SW 1271 (cell line): ENCODE measurements at places on chromosomes 12 and 14.

DNA sequence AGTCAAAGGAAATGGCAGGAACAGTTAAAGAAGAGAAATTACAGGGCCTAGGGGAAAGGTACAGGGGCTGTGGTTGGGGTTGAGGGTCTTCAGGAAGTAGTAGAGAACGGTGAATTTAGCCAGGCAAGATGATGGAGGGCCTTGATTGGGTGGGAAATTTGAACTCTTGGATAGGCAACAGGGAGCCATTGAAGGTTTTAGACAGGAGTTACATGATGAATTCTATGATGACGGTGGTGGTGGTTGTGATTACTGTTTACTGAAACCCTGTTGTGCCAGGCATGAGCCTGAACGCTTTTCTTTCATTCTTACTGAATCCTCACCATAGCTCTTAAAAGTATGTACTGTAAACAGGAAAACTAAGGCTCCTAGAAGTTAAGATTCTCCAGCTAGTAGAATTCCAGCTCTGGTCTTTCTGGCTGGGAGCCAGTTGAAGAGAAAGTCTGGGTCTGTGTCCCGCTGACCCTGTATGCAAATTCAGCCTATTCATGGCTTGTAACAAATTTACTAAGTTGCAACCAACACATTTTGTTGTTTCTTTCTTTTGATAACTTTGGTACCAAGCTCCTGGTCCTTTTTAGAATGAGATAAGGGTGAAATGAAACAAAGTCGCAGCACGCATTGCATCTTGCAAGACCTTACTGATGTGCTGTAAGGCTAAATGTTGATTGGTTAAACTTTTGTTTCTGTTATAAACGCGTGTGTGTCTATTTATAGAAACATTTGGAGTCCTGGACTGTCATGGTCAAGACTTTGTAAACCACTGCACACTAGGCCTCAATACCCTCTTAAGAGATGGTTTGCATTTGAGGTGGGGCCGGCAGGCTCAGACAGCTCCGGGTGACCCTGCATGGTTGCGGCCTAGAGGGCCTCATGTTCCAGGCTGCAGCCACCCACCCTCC, 6.0 kb downstream of the ORAI1 start:
- no peak for DNase-seq

DNA sequence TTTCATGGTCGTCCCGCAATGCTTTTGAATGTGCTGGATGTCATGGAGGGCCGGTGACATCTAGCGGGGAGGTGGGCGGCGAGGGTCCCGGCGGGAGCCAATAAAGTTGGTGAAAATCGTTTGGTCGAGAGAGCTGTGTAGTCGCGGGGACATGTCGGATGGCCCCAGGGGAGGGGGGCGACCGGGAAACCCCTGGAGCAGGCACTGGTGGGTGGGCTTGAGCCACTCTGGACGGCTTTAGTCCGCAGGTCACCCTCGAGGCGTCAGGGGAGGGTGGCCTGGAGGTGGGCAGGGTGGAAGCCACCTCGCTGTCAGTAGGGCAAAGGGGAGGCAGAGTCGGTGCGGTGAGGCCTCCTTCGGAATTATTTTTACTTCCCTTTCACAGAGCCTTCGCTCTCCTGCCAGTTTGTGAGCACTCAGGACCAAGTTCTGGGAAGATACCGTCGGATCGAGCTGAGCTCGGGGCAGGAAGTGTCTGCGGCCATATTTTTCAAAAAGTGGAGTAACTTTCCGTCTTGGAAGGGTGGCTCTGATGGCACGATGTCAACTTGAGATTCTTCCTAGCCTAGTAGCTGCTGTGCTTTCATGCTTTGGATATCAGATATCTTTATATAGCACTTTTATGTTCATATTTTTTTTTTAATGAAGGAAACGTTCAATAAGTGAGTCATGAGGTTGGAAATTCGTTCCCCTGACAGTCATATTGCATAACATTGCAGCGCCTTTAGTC, 28.2 kb downstream of the WBP11 start:
- peak; percentile 56 for DNase-seq

GRCh38 chr12:132597333-132598316, 12.8 kb downstream of the LRCOL1 start:
- DNase-seq: peak; percentile 52

DNA sequence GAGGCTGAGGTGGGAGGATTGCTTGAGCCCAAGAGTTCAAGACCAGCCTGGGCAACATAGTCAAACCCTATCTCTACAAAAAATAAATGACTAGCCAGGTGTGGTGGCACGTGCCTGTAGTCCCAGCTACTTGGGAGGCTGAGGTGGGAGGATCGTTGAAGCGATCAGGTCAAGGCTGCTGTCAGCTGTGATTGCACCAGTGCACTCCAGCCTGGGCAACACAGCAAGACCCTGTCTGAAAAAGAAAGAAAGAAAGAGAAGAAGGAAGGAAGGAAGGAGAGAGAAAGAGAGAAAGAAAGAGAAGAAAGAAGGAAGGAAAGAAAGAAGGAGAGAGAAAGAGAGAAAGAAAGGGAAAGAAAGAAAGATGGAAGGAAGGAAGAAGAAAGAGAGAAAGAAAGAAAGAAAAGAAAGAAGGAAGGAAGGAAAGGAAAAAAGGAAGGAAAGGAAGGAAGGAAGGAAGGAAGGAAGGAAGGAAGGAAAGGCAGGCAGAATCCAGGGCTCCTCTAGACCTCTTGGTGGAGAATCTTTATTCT, 71.5 kb upstream of the FBRSL1 start:
- DNase-seq: no peak

DNA sequence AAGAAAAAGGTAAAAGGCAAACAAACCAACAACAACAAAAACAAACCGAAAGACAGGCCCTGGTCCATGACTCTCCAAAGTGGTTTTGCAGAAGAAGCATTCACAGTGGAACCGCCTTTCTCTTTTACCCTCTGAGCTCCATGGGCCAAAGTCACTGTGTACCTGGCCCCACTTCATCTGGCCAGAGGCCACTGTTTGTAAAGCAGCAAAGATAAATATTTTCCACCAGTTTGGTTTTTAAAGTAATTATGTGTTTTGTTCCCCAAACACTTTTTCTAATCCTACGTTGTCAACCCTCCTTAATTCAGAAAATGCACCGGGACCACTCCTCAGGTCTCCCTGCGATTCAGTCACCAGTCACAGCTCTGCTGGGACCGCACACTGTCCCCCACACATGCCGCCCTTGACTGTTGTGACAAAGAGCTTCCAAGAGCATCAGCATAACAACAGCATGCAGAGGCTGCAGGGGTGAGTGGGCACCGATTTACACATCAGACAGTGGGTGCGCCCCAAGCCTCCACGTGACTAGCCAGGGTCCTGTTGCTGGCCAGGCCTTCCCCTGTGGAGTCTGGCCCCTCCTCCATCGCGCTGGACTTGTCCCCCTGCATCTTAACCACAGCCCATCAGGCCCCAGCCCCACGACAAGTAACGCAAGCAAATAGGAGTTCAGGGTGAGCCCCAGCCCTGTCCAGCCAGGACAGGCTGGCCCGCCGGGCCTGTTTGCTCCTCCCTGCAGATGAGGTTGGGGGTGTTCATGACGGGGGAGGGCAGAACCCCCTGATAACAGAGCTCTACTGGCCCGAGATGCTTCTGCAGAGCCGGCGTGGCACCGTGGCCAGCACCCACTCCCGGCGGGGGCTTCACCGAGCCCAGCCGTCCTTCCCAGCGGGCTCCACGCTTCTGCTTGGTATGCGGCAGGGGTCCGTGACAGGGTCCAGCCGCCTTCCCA, 65.2 kb upstream of the DIO3 start:
- no peak for DNase-seq

DNA sequence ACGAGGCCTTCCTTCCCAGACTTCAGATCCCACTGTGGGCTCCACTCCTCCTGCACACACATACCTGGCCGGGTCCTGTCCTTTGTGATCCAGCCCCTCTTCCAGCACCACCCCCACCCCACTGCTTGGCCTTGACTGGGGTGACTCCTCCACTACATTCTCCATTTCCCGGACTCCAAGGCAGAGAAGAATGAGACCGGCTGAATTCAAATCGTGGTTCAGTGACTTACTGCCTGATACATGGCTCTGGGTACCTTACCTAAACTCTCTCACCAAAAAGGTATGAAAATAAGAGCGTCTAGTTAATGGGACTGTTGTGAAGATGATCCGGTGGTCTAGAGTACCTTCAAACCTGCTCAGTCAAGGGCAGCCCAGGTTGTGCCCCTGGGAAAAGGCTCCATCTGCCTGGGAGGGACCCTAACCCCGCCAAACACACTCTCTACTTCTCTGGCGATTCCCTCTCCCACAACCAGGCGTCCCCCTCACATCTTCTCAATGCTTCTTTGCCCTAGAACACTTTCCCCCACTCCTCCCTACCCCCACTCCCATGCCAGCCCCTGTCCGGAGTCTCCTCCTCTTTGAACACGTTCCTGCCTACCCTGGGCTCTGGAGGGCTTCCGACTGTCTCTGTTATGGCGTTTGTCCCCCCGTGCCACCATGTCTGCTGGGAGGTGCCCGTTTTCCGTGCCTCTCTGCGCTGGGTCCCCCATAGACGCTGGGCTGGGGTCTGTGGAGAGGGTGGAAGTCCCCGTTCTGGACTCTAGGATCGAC, 1.5 kb upstream of the ZBTB42 start:
- DNase-seq: no peak

- DNase-seq: no peak
These were observed 237.0 kb downstream of the KIF21A start for GRCh38 chr12:39205969-39206368.

DNA sequence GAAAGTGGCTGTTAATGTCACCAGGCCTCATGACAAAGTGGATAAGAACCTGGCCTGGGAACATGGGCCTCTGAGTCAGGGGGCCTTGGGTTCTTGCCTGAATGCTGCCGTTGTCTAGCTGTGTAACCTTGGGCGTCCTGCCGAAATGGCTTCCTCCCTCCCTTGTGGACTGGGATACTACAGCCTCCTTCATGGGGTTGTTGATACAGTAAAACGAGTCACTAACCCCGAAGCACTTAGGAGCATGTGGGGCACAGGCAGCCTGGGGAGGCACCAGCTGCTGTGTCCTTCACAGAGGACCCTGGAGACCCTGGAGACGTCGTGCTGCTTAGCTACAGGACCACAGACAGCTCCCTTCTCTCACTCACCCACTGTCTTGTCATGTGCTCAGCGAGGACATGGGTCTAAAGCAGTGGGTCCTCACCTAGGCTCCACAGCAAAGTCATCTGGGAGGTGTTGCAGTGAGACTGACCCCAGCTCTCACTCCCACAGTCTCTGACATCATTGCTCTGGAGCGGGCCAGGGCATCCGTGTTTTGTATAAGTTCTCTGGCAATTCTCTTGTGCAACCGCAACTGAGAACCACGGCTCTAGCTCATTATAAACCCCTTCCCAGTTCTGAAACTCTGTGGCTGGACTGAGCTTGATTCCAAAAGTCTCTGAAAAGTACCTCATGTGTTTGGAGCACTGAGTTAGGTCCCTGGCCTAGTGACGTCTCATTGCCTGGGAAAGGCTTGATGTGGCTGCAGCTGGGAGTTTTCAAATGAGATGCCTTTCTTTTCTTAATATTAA, 42.1 kb downstream of the SERPINA3 start:
- no peak for DNase-seq

DNA sequence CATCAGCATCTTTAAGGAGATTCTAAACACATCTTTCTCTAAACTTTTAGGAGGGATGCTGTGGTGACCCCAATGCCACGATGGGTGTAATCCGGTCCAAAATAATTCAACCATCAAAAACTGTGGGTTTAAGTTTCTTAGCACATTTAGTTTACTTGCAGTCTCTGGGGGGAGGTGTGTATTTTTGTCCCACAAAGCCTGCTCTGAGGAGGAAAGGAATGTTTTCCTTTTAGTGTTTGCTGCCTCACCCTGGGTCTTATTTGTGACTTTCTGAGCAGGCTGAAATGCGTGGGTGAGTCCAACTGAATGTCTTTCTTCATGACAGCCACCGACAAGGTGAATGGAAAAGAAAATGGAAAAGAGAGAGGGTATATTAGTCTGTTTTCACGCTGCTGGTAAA, 1324.7 kb downstream of the AACS start:
- DNase-seq: no peak

- no peak for DNase-seq
These were observed 201.8 kb upstream of the CCDC196 start for GRCh38 chr14:66284346-66284745.

DNA sequence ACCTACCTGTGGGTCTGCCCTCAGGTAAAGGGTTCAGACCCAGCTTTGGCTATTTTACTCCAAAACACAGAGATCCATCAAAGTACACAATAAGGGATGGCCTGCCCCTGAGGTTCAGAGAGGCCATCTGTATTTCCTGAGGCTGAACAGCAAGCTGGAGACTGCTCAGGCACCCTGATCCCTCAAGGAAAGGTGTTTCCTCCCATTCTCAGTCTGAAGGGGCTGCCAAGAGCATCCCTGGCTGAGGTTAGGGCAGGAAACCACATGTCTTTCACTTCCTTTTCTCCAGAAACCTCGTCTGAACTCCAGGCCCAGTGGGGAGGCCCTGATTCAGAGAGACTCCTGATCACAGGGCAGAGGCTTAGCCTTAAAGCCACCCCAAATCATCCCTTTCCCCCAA, 1.5 kb downstream of the RILPL1 start:
- DNase-seq: no peak

DNA sequence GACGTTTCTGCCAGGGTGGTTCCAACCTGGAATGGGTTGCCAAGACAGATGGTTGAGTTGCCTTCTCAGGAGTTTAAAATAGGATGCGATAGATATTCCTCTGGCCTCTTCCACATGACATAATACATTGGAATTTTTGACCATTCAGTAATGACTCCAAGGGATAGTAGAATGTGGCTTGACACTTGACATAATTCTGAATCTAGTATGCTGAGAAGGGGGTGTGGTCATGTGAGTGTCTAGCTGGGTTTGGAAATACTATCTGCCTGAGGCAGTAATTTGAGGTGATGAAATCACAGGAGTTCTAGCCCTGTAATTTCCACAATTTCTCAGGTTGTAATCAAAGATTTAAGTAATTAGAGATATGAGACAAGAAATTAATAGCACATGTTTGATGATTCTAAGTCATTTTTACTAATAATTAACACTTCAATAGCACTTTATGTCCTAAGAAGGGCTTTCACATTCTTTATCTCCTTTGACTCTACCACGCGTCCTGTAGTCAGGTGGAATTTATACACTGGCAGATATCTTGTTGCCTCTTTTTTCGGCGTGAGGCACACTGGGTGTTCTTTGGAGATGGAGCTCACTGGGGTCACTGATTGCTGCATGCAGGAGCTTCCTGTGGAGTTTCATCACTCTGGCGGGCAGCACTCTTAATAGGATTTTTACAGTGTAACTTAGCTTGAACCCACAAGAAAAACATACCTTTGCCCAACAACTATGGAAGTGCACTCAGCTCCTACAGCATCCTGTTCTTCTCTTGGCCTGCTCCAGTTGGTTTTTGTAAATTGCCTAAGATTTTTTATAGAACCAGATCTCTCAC, 3.2 kb upstream of the AMIGO2 start:
- peak; percentile 95 for DNase-seq

DNA sequence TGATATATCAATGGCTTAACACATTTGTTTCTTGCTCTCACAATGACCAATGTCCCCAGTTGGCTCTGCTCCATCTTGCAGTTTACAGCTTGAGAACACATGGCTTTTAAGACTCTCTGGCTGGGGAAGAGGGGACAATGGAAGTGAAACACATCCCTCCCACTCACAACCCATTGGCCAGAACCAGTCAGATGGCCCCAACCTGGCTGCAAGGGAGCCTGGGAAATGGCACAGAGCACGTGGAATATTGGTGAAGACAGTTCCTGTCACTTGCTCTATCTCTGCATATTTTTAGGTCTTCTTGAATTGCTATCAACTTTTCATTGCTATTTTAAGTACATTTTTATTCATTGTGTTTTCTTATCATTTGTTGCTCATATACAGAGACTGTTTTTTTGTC, 345.4 kb downstream of the MED13L start:
- no peak for DNase-seq

- no peak for DNase-seq
These were observed 76.6 kb downstream of the RNF34 start for GRCh38 chr12:121476477-121476876.

- peak; percentile 34 for DNase-seq
These were observed 1.8 kb downstream of the GLI1 start for GRCh38 chr12:57461276-57461916.

- DNase-seq: no peak
These were observed 1.2 kb downstream of the SRSF9 start for GRCh38 chr12:120468325-120468820.
